ENCODE measurements at places on chromosomes 11 and 22.

DNA sequence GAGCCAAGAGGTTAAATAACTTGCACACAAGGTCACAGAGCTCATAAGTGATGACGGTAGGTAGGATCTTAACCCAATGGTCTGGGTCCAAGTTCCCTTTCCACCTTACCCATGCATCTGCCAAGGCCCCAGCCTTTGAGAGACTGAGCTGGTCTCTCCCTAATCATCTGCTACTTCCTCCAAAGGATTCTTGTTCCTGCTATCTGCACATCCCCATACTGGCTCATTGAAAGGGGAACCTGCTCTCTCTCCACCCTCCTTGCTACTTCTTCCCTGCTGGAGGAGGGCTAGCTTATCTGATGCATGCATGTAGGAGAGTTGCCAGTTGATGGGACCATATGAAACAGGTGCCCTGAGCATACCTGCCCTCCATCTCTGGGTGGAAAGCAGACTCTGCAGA lies 47.7 kb downstream of the COMMD9 start:
- DNase-seq: no peak

- no peak for DNase-seq
Observed at GRCh38 chr11:95289378-95290101, 58.5 kb upstream of the SESN3 start.

DNA sequence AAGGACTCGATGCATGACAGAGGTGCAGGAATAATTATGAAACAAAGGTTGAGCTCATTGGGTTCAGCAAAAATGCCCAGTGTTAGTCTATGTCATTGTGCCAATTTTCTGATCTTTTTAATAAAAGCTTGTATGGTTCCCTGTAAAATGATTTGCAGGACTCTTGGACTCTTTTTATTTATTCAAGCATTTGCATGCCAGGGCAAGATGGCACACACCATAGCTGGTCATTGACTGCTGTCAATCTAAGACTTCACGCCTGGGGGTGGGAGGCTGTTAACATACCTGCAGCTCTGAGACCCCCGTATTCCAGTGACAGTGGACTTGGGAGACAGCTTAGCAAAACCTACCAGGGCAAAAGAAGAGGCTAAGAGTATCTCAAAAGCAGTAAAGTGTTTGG lies 32.0 kb upstream of the ANO1 start:
- no peak for DNase-seq

DNA sequence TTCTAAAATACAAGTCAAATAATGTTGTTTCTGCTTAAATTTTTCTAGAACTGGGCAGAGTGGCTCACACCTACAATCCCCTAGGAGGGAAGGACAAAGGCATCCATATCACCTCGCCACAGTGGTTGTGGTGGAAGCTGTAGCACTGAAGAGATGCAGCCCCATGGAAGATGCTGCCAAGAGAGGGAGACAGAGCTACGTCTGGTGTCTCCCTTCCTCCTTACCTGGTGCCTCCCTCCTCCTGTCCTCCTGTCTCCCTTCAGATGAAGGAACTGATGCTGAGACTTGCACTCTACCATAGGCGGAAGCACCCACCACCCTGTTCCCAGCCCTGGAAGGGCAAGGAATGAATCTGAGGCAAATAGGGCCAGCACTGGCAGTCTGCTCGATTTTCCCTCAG lies 22.3 kb downstream of the MMP27 start:
- DNase-seq: no peak

DNA sequence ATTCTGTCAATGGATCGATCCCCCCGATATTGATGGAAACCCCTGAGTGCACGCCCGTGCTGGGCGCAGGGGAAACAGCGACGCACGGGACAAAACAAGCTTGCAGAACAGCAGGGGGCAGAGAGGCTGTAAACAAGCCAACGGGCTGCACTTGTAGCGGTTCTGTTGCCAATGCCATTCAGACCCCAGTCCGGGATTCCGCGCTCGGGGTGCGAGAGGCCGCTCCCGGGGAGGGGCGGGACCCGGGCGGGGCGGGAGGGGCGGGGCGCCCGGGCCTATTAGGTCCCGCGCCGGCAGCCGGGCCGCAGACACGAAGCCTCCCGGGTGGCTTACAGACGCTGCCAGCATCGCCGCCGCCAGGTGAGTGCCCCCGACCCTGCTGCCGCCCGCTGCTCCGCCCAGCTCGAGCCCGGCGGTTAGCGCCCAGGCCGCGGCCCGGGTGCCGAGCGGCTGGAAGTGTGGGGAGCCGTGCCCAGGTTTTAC lies at the start of gene BIK:
BIK (plus strand) TSS at position 307 of the 483 bp plus-strand sequence. CDS start 13,273 bp downstream, outside the sequence.
- DNase-seq: no peak

DNA sequence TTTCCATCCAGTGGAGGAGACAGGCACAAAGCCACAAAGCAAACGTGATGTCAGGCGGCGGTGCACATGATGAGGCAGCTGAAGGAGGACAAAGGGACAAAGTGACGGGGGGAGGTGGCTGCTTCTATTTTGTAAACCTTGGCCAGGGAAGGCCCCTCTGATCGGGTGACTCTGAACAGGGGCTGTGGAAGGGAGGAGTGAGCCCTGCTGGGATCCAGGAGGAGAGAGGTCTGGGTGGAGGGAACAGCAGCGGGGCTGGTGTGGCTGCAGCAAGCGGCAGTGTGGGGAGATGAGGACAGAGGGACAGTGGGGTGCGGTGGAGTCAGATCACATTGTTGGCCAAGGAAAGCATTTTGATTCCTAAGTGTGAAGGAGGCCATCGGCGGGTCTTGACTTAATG lies 36.7 kb downstream of the SHISAL1 start:
- DNase-seq: no peak

DNA sequence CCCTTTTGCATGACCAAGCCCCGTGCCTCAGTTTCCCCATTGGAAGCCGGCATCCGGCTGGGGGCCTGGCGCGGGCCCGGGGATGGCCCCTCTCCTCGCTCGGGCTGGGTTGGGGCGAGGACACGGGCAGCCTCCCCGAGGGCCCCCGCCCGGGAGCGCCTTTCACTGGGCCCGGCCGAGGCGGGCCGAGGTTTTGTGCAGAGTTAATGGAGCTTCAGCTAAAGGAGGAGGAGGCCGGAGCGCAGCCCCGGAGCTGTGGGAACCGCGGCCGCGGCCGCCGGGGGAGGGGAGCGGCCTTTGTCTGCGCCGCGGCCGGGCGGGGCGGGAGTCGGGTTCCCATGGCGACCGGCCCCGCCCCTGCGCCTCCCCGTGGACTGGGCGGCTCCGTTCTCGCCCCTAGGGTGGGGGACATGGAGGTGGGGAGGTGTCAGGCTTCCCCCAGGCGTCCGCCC lies 1.4 kb upstream of the MAPK11 start:
- DNase-seq: no peak

DNA sequence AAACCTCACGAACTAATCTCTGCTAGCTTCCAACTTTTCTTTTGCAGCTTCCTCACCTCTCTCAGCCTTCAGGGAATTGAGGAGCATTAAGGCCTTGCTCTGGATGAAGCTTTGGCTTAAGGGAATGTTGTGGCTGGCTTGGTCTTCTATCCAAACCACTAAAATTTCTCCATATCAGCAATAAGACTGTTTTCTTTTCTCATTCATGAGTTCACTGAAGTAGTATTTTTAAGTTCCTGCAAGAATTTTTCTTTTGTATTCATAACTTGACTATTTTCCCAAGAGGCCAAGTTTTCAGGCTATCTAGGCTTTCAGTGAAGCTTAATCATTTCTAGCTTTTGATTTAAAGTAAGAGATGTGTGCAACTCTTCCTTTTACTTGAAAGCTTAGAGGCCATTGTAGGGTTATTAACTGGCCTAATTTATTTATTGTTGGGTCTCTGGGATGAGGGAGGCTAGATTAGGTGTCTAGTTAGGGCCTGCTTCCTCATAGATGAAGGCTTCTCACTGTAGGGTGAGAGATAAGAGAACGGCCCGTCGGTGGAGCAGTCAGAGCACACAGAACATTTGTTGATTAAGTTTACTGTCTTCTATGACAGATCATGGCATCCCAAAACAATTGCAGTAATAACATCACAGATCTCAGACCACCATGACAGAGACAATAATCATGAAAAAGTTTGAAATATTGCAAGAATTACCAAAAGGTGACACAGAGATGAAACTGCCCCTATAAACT lies 33.2 kb downstream of the CSF2RB start:
- DNase-seq: no peak

DNA sequence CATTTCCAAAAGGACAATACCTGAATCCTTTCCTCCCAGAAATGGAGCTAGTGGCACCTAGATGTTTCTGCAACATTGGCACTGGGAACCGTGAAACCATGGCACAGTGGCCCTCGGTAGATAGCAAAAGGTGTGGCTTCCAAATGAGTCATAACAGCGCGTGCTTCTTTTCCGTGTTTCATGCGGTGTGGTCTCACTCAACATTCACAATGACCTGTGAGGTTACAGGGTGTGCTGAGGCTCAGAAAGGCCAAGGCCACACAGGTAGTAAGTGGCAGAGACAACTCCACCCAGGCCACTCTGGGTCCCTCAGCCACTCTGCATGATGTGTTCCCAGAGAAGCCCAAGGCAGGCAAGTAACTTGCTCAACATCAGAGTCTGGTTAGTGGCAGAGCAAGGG lies 67.4 kb downstream of the TP53I11 start:
- no peak for DNase-seq

DNA sequence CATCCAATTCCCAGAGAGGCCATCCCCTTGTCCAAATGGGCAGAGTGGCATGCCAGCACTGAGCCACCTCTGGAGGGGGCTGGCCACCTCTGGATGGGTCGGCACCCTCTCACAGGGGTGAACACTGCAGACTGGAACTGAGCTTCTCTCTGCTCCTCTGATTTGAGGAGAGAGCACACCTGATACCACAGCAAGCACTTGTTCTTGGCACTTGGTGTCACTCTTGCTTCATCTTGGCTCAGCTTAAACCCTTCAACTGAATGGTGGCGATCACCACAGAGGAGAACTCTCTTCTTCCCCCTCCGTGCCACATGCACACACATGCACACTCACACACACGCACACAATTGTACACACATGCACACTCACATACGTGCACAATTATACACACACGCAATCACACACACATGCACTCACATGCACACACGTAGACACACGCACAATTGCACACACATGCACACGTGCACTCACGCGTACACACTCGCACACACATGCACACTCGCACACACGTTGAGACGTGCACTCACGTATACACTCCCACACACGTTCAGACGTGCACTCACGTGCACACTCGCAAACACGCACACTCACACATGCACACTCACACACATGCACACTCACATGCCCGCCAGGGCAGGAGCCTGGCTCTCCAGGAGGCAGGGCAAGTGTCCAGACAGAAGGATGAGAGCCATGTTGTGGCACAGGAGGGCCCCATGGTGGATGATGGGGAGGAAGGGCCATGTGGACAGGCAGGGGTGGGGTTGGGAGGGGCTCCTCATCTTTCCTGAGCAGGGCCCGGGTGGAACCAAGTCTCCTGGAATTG lies 23.4 kb downstream of the OVOL1 start:
- DNase-seq: no peak

- DNase-seq: peak; percentile 70
Observed at GRCh38 chr11:10750838-10751580, at the start of gene CTR9. Gene CTR9 (plus strand): TSS chr11:10751246. CDS start chr11:10751413, 167 bp downstream.

DNA sequence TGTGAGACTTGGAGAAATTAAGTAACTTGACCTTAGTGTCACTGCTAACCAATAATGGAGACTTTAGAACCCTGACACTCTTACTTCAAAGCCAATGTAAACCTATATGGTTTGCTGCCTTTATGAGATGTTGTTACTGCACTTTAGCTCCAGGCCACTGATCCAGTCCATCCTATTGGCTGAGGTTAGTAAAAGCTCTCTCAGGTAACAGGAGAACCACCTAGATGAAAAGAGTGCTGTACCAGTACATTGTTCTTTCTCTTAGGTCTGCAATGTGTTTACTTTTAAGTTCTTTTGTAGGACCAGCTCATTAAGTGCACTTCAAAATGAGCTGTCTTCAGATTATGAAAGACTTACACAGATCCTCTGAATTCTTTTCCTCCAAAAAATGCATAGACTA lies 994.0 kb upstream of the FAT3 start:
- DNase-seq: no peak

- no peak for DNase-seq
Observed at GRCh38 chr11:103537904-103538502, 428.8 kb downstream of the DYNC2H1 start.

DNA sequence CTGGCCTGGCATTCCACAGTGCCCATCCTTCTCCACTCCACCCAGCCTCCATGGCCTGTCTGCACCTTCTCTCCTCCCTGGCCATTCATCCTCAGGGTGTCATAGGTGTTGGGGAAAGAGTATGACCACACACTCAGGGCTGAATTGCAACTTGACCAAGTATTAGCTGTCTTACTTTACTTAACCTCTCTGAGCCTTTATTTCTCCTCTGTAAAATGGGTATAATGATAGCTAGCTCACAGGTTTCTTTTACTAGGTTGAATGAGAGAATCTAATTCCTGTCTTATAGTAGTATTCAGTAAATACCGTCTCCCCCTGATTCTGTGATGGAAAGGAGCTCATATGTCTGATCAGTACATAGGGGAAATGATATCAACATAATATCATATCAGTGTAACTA lies 16.0 kb downstream of the PANX1 start:
- no peak for DNase-seq

DNA sequence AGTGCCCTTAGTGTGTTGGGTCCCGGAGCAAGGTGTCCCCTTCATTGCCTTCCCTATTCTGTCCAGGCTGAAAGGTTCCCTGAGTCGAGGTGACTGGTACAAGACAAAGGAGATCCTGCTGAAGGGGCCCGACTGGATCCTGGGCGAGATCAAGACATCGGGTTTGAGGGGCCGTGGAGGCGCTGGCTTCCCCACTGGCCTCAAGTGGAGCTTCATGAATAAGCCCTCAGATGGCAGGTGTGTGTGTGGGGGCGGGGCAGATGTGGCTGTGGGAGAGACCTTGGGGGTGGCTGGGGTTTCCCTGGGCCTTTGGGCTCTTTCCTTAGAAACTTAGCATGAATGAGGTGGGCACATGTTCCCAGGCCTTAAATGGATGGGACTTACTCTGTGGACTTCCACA lies 1.8 kb downstream of the NDUFV1 start:
- no peak for DNase-seq

DNA sequence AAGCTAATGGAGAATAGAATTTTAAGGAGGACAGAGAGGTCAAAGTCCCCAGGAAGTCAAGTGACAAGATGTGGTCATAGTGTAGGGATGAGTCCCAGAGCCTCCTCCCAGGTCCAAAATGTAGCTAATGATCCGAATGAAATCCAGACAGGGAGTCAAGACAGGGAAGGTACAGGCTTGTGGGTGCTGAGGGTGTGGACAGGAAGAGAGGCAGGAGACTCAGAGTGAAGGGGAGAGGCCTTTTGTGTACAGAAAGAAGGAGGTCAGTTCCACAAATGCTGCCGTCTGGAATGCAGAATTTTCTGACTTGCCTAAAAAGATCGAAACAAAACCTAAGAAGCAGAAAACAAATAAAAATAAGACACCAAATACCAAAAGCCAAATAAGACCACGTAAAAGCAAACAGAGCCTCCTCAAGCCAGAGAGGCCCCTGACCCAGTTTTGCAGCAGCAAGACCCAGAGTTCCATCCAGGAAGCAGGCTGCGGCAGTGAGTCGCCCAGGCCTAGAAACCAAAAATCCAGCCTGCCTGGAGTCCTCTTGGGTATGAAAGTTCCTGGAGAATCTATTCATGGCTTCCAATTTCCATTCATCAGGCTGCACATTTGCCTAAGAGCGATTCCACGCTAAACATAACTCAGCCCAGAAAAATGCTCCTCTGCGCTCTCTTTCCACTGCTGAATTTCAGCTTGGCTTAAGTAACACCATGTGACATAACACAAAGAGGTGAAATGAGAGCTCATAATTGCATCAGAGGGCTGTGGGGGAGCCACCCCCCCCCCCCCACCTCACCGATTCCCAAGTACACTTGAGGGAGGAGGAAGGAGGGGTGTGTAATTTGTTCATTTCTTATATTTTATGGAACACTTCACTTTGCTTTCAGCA lies 71.2 kb downstream of the KIRREL3 start:
- DNase-seq: no peak

GRCh38 chr11:10601837-10602236 lies 33.4 kb upstream of the LYVE1 start:
- DNase-seq: no peak
